ENCODE measurements at places on chromosomes 6 and 20. TPM values are rescaled to one million over a fixed set of nuclear protein-coding genes. Genes with fewer than 3 reads are reported as not detected.

DNA sequence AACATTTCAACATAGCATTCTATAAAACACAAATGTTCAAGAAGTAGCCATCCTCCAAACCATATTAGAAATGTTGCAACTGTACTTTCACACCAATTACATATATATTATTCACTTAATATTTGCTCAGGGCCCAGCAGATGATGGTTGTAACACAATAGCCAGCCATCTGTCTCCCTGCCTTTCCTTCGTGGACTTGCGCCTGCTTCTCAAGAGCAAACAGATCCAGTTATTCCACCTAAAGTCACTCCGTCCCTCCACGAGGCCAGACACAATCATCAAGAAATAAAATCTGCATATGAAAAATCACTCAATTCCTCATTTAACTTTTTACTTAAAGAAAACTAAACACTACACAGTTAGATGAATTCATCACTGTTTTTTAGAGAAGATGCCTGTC, 160.4 kb downstream of the RALGAPA2 start:
- DNase-seq: no peak
- H3K4me3 ChIP-seq: no peak overlapping the region
- H3K27me3 ChIP-seq: no peaks in the 10 kb centered on the region
- H3K36me3 ChIP-seq: no peaks in the 10 kb centered on the region

DNA sequence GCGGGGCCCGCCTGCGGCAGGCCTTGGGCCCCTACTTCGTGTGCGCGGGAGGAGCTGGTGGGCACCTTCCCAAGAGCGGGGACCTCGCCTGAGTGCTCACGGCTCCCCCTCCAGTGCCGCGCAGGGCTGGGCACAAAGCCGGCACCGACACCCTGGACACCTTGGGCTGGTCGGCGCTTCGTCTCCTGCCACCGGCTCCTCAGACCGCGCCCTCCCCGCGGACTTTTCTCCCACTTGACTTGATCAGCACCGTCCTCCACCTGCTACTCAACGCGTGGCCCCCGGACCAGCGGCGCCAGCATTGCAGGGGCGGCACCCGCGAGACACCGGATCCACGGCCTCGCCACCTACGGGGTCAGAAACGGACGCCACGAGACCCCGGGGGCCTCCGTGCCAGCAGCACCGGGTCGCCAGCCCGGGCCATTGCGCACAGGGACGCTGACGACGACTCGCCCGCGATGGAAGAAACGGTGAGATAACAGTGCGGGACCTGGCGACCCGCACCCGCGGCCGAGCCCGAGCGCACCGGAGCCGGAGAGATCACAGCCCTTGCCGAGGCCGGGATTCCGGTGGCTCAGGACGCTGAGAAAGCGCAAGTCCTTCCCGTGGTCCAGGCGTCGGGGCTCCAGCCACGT, 154.2 kb downstream of the DLL1 start:
- H3K27ac ChIP-seq: peak overlapping the region; percentile 8
- H3K27me3 ChIP-seq: no peaks in the 10 kb centered on the region
- H3K4me3 ChIP-seq: no peak overlapping the region
- DNase-seq: peak; percentile 57

The TREML1 gene
- total RNA-seq: not detected

The TNF gene
- not detected for total RNA-seq

The DEFB127 gene
- not detected for total RNA-seq

DNA sequence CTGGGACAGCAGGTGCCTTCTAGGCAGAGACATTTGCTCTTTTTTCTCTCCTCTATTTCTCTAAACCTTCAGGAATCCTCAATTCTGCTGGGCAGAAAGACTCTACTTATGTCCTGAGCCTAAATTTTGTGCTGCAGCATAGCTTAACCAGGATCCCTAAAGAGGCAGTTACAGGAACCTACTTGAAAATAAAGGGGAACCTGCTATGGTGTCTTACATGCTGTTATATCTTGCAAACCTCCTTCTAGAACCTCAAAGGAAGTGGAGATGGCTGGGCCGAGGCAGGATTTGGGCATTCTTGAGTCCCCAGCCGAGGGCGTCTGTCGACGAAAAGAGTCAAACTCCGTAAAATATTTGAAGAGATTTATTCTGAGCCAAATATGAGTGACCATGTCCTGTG, 17.1 kb upstream of the GMNN start:
- H3K36me3 ChIP-seq: no peaks in the 10 kb centered on the region
- H3K27me3 ChIP-seq: no peaks in the 10 kb centered on the region
- H3K27ac ChIP-seq: no peak overlapping the region
- DNase-seq: no peak

DNA sequence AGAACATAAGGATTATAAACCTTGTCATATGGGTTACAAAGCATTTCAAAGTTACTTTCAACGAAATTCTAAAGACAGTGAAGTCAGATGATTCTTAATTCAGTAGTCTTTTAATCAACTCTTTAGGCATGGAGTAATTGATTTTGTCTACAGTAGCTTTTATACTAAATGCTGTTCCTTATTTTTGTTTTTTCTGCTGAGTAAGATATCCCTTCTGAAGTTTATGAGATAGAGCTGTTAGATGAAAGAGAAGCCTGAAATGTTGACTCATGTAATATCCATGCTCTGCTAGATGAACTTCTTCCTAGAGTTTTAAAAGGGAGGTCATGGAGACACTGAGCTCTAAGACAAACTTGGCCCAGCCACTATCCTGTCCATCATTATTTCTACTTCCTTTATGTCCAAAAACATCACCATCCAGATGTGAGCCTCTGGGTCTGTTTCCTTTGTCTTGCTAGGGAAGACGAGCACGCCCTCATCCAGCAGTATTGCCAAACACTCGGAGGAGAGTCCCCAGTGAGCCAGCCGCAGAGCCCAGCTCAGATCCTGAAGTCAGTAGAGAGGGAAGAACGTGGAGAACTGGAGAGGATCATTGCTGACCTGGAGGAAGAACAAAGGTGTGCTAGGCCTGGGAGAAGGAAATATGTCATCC, 550.3 kb downstream of the UTRN start:
- peaks cover 41% of the 10 kb centered on the region for H3K36me3 ChIP-seq
- no peak overlapping the region for H3K4me3 ChIP-seq
- no peak overlapping the region for H3K27ac ChIP-seq
- H3K27me3 ChIP-seq: no peaks in the 10 kb centered on the region
- no peaks in the 10 kb centered on the region for H3K4me1 ChIP-seq
- DNase-seq: no peak

The DEF6 gene
- total RNA-seq: 3.5 TPM

The RAET1G gene
- not detected for total RNA-seq

Data from sigmoid colon (tissue), 7 donors.